ENCODE measurements at places on chromosomes 5 and 9.

- DNase-seq = no peak
Observed at GRCh38 chr5:41788941-41789368, 81.3 kb downstream of the OXCT1 start.

DNA sequence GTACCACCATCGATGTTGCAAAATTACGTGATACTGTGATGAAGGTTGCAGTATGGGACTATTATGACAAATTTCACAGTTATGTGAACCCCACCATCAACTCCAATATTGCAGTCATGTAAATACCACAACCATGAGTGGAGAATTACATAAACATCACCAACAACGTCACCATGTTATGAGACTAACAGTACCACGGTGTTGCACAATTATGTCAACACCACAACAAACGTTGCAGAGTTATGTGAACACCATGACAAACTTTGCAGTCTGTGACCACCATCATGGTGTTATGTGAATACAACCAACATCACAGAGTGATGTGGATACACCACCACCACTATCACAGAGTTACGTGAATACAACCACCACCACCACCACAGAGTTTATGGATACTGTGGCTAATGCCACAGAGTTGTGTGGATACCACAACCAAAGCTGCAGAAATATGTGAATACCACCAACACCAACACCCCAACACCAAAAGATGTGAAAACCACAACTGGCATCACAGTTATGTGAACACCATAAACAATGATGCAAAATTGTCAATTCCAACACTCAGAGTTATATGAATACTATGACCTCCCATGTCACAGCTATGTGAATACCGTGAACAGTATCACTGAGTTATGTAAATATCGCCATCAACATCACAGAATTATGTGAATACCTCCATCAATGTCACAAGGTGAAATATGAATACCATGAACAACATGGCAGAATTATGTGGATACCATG is 62.4 kb downstream of the SHC3 start:
- DNase-seq = no peak

GRCh38 chr9:103798620-103799019 is 295.5 kb upstream of the SMC2 start:
- DNase-seq = peak; percentile 35

DNA sequence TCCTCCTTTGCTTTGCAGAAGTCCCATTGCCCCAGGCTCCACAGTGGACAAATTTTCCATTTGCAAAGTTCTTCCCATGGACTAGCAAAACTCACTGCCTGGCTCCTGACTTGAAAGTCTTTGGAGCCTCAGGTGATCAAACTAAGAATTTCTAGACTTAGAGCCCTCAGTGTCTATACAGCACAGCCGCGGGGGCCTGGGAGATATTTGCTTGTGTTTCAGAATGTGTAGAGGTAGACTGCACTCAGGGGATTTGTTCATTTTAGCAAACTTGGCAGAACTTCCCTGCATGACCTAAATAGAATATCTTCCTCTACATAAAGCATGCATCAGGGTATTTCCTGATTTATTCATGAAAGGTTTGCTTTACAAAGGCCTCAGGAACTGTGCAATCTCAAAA is 384.2 kb upstream of the ZNF462 start:
- no peak for DNase-seq

GRCh38 chr9:135887021-135887507 is 20.3 kb downstream of the CAMSAP1 start:
- DNase-seq = no peak

DNA sequence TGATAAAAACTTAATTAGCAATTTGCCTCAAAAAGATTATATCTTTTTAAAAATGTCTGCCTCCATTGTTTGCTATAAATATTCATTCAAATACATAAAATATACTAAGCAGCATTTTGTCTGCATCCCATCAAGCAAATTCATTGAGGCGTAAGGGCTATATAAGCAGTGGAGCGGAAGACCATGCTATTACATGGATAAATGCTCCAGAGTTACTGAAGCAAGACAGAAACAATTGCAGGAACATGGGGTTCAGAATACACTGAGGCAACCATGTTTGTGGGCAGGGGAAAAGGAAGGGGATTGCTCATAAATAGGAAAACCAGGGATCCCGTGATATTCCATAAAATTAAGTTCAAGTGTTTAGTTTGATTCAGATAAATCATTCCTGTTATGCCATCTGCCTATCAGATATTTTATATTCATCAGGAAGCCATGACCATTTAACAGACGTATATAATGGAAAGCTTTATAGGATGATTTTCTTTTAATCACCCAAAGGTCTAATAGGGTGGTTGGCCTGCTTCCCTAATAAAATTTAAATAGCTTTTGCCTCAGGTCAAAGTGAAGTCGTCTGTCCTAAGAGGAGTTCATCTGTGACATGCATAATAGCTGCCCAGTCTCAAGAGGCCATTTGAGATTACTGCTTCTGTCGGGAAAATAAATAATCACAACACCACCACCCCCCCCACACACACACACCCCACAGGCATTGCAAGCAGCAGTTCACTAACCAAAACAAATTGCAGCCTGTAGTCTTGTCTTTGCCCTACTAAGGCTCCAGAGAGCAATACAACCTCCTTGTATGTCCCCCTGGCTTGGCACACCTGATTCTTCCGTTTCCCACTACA is 105.2 kb downstream of the RASEF start:
- no peak for DNase-seq

- no peak for DNase-seq
Observed at GRCh38 chr5:150241298-150242160, 48.0 kb downstream of the CAMK2A start.

DNA sequence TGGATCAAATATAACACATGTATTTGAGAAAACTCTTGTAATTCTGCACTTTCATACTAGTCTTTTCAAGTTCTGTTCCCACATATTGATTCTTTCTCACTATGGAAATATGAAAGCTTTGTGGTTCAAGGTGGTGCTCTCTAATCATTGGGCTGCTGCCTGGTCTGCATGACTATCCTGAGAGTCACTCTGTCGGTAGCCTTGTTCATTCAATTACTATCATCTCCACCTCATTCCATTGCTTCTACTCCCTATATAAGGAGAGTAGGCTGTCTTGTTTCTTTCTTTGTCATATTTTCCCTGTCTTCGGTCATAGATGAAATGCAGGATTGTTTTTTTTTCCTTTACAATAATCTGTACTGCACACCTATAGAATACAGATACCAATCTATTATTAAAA is 341.4 kb upstream of the ACTBL2 start:
- no peak for DNase-seq

- DNase-seq = no peak
Observed at GRCh38 chr9:124480621-124480981, 26.6 kb downstream of the NR5A1 start.

GRCh38 chr9:87393706-87394230 is 103.9 kb upstream of the DAPK1 start:
- DNase-seq = no peak

DNA sequence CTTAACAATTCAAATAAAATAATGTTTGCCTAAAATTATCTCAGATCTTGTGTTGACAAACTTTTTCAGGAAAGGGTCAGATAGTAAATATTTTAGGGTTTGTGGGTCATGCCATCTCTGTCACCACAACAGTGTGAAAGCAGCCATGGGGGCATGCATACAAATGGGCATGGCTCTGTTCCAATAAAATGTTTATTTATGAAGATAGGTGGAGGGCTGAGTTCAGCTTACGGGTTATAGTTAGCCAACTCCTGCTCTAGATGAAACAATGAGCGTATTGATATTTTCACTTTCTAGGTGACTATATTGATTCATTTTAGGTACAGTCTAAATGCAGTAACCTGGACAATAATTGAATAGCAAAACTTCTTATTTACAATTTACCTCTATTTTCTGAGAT is 533.8 kb upstream of the CLINT1 start:
- no peak for DNase-seq

DNA sequence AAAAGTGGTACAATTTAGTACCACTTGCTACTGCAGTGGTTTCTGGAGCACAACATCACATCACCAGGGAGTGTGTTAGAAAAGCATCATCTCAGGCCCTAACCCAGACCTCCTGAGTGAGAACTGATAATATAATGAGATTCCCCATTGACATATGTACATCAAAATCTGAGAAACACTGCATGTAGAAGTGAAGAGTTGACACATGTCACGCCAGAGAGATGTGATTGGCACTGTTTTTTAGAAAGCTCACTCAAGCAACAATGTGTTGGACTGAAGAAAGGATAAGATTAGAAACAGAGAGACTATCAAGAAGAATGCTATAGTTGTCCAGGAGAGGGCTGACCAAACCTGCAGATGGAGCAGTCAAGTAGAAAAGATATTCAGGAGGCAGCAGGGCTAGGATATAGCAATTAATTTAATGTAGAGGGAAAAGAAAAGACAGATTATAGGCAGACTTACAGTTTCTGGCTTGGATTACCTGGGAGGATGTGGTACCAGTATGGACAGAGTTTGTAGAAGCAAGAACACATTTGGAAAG is 324.4 kb upstream of the ADAMTSL1 start:
- no peak for DNase-seq

GRCh38 chr9:122332083-122332482 is 38.7 kb upstream of the PTGS1 start:
- no peak for DNase-seq

Measured in CD4-positive, CD25-positive, alpha-beta regulatory T cell (primary cell).